ENCODE measurements at places on chromosomes 7 and 10.

DNA sequence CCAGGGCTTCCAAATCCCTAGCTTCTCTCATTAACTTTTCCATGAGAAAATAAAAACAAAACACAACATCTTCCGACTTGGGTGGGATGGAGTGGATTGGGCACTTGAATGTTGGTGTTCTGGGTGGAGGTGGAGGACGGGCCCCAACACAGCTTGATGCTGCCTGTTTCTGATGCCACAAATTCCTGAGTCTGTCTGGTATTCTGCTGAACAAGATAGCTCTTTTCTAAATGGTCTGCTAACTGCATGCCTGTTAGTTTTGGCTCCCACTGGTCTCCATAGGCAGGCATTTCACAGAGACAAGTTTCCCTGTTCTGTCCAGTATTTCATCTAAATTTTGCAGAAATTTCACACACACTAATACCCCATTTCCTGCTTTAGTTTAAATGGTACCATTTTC, 160.9 kb upstream of the FZD8 start:
- no peak for DNase-seq

DNA sequence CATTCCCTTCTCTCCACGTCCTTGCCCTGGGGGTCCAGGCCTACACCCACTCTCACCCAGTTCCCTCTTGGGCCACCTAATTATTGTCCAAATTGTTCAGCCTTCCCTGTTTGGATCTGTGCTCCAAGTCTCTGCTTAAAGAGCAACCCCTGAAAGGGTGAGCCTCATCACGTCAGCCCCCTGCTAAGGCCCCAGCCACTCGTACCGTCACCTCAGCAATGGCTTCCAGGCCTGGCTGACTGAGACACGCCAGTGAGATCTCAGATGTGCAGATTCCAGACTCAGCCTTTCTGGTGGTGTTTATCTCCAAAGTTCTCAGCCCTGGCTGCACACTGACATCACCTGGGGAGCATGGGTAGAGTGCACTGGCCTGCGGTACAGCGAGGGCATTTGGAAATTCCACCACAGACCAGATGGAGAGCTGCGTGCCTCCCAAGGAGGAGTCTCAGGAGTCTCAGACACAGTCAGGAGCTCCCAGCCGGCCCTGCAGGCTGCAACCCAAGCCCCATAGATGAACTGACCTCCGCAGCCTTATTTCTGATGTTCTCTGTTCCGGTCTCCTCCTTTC, 87.5 kb downstream of the PRKAG2 start:
- DNase-seq, result no peak

DNA sequence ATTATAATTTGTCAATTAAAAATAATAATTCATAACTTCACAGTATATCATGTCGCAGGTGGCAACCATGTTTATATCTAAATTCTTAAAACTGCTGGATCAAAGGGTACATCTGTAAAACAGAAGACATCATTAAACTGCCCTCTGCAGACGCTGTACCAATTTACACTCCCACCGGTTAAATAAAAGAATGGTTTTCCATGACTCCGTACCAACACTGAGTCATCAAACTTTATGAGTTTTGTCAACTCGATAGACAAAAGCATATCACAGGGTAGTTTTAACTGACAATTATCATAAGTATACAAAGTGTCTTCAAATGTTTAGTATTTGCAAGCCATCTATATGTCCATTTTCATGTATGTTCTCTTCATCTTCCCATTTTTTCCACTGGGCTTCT, 5.7 kb upstream of the GSTK1 start:
- DNase-seq, result no peak

- no peak for DNase-seq
Measured at GRCh38 chr10:127148066-127148932, 48.1 kb downstream of the INSYN2A start.

- DNase-seq, result no peak
Measured at GRCh38 chr10:69228151-69228550, 8.0 kb downstream of the HKDC1 start.

GRCh38 chr10:131748191-131748590, 152.6 kb upstream of the PPP2R2D start:
- no peak for DNase-seq

Measured in NCI-H2081 treated with DMSO at 0.1 percent for 48 hours (cell line).